ENCODE measurements at places on chromosomes 5 and 9.

GRCh38 chr5:59348189-59348588, 545.3 kb downstream of the PDE4D start:
- no peak for DNase-seq

- DNase-seq = no peak
Measured at GRCh38 chr5:50958852-50959457, 292.5 kb downstream of the PARP8 start.

DNA sequence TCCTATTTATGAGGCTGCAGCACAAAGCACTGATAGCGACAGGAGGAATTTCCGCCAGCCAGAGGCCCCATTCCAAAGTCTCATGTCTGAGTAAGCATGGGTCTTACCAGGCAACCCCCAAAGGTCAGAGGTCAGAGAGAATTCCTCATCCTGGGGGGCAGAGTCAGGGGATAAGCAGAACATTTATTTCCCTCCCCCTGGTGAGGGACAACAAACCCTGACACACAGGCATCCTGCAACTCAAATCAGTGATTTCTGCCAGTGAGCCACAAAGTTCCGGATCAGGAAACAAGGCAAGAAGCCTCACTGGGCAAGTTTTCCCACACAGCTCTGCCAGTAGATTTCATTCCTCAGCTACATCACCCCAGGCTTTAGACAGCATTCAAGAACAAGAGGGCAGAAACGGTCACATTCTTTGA, 37.0 kb downstream of the ADAMTS12 start:
- no peak for DNase-seq

DNA sequence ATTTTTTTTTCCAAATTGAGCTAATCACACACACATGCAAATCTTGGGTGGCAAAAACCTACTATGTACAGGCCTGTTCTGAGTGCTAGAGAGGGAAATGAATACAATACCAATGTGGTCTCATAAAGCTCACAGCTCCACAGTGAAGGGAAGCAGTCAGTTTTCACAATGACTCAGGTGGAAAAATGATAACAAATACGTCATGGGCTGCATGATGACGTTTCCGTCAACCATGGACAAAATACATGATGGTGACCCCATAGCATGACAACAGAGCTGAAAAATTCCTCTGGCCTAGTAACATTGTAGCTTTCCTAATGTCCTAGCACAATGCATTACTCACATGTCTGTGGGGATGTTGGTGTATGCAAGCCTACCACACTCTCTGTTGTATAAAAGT, 252.5 kb downstream of the TRIM32 start:
- DNase-seq = no peak

- no peak for DNase-seq
Measured at GRCh38 chr5:96189028-96189826, 227.6 kb upstream of the ELL2 start.

DNA sequence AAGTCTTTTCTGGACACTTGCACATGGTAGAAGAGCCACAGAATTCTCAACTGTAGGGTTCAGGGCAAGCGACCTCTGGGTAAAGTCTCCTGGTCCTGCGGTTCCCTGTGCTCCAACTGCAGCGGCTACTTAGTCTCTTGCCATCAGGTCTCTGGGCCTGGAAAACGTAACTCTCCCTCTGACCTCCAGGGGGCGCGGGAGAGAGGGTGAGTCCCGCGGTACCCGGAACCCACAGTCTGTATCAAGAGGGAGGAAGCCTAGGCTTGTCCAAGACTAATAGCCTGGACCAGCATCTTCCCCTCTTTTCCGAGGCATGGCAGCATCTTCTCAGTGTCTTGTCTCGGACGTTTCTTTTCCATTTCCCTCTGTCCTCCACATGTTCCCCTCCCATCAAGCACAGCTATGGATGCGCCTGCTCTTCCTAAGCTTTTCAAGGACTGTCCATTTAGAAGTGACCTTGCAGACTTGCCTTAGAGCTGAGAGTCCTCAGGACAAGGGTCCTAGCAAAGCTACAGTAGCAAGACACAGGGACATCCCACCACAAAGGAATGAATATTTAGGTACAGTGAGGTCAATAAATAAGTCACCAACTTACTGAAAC, 59.3 kb downstream of the FSTL4 start:
- peak; percentile 23 for DNase-seq

DNA sequence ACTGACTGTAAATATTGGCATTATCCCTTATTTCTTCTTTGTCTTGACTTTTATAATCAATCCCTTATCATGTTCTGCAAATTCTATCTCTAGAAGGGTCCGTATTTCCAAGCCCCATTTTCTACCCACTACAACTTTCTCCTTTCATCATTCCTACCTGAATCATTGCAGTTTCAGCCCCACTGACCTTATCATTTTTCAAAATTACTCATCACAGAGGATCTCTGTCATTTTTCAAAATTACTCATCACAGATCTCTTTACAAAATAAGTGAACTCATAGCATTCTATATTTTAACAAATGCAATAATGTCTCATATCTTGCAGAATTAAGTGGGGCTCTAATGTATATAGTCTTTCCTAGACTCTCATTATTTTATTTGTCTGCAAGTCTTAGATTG, 256.9 kb upstream of the COX7C start:
- DNase-seq = no peak

DNA sequence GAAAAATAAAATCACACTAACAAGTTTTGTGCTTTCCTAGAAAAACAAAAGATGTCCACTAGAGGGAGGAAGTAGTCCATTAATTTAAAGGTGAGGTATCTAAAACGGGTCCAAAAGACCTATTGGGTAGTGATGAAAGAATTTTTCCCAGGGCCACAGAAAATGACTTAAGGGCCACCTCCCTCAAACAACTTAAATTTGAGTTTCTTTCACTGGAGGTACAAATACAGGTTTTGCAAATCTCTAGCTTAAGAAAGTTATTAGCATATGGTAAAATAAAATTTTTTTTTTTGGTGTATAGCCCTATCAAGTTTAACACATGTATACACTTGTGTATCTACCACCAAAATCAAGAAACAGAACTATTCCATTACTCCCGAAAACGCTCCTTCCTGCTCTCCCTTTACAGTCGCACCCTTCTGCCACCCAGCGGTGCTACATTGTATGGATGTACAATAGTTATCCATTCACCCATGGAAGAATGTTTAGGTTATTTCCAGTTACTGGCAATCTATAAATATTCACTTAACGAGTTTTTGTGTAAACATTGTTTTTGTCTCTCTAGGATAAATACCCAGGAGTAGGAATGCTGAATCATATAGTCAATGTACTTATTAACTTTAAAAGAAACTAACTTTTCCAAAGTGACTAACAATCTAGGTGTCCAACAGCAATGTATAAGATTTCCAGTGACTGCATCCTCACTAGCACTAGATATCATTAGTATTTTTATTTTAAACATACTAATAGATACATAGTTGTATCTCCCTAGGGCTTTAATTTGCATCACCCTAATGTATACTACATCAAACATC, 21.9 kb downstream of the DEPDC1B start:
- DNase-seq = no peak

- DNase-seq = no peak
Measured at GRCh38 chr9:134234001-134234660, 69.8 kb upstream of the RNU6ATAC start.

DNA sequence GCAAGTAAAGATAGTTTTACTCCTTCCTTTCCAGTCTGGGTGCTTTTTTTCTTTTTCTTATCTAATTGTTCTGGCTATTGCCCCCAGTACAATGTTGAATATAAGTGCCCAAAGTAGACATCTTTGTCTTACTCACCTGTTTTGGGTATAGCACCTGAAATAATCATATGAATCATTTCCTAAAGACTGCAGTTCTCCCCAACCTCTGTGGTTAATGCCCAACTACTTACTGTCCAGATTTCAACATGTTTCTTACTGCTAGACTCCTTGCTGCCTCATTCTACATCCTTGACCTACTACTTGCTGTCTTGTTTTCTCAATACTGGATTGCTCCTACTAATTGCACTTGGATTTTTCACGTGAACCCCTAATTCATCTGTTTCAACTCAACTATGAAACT, 8.8 kb upstream of the HSDL2 start:
- DNase-seq = no peak

DNA sequence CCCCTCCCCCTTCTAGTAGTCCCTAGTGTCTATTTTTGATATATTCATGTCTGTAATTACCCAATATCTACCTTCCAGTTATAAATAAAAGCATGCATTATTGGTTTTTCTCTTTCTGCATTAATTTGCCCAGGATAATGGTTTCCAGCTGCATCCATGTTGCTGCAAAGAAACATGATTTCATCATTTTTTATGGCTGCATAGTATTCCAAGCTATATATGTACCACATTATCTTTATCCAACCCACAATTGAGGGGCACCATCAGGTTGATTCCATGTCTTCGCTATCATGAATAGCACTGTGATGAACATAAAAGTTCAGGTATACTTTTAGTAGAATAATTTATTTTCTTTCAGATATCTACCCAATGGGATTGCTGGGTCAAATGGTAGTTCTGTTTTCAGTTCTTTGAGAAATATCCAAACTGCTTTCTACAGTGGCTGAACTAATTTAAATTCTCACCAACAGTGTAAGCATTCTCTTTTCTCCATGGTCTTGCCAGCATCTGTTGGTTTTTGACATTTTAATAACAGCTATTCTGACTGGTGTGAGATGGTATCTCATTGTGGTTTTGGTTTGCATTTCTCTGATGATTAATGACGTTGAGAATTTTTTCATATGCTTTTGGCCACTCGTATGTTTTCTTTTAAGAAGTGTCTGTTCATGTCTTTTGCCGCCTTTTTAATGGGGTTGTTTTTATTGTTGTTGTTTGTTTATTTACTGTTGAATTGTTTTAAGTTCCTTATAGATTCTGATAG, 746.1 kb upstream of the MEF2C start:
- DNase-seq = no peak

GRCh38 chr9:130328349-130328801, 62.8 kb downstream of the HMCN2 start:
- no peak for DNase-seq

GRCh38 chr9:76218117-76218885, 175.9 kb downstream of the RFK start:
- DNase-seq = no peak

GRCh38 chr5:127801751-127802476, 98.7 kb downstream of the CCDC192 start:
- DNase-seq = no peak

DNA sequence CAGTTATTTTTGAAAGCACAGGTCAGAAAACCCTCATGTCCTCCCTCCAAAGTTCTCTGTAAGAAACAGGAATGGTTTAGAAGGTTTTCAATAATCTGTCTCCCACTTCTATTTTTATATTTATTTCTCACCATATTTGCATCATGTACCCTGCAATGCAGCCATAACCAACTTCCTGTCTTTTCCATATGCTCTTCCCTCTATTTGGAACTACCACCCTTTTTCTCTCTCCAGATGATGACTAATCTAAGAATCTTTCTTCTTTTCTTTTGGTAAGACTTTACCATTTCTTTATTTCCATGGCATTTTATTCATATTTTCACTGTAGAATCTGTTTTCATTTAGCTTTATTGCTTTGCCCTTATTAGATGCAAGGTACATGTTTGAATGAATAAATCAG, 33.9 kb downstream of the MAN2A1 start:
- DNase-seq = no peak

GRCh38 chr9:117784996-117785395, 80.8 kb downstream of the TLR4 start:
- no peak for DNase-seq

DNA sequence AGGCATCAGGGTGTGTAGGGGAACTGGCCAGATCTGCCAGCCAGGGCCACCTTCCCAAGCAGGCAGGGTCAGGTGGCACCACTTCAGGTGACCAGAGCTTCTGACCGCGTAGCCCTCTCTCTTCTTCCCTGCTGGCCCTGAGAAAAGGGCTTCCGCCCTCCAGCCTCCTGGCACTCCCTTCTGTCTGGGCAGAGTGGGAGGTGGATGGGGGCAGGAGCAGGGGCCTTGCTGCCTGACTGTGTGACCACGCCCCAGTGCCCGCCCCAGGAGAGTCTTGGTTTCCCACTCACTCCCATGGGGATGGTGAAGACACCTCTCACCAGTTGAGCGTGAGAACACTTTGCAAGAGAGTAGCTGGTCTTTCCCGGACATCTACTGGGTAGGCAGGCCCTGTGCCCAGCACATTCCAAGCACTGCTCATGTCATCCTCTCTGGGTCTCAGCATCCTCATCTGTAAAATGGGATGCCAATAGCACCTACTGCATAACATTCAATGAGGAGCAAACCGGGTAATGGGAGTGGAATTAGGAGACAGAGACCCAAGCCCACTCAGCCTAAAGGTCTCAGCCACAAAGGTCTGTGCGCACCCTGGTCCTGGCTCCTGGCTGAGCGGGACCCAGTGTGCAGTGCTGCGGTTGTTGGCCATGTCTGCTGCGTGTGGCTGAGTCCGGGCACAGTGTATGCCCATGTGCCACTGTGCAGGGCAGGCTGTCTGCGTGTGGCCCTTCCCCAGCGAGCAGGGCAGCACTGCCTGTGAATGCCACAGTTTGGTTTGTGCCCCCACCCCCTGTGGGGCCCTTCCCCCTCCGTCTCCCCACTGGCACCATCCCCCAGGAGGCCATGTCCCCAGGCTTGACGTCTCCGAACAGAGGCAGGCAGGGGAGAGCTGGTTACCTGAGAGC, 179.1 kb upstream of the IER5L start:
- DNase-seq = no peak

DNA sequence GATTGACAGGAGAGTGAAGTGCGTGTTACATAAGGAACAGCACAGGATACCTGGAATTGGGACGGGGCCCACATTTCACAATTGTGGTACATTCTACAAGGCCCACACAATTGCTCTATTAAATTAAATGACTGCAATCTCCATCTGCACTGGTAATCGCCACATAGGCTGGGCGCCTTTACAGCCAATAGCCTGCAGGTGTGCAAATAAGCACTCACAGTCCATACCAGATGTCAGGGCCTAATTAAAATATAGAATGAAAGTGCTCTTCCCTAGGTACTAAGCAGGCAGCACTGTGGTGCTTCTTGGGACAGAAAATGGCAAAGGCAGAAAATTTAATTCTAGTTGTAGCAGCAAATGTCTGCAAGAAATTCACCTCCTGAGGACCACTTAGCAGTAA, 82.7 kb downstream of the ATP10B start:
- no peak for DNase-seq

GRCh38 chr5:171629628-171630349, 155.8 kb upstream of the SMIM23 start:
- no peak for DNase-seq

GRCh38 chr9:36764364-36765076, 191.8 kb downstream of the MELK start:
- no peak for DNase-seq

DNA sequence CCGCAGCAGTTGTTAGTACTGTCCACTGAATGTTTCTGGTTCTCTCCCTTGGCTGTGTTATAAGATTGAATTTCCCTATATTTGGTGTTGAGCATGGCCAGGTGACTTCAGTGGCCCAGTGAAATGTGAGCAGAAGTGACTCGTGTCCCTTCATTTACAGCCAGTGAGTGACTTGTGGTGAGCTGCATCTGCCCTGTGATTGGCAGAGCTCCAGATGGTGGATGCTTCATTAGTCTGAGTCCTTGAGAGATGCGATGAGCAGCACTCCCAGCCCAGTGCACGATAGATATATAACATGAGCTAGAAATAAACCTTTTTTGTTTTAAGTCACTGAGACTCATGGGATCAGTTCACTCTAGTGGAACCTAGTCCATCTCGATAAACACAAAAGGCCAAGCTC, 19.3 kb downstream of the PCSK5 start:
- DNase-seq = no peak

Measured in activated CD4-positive, alpha-beta T cell treated with anti-CD3 and anti-CD28 coated beads for 24 hours (primary cell).